PC-9 (cell line): ENCODE measurements at places on chromosomes 1 and 21. TPM values are rescaled to one million over a fixed set of nuclear protein-coding genes. Genes with fewer than 3 reads are reported as not detected.

KPRP gene
- not detected in 2 replicates for total RNA-seq

GNAT2 gene
- total RNA-seq, result 0.52 and 0.63 TPM in 2 replicates

CYP2J2 gene
- 1.6 and 2.1 TPM in 2 replicates for total RNA-seq

GRCh38 chr1:81224222-81224621 is 576.5 kb upstream of the ADGRL2 start:
- no peak for DNase-seq

- no peak for DNase-seq
Measured at GRCh38 chr1:223016890-223017289, 126.2 kb downstream of the TLR5 start.

PRAMEF15 gene
- not detected in 2 replicates for total RNA-seq

DNA sequence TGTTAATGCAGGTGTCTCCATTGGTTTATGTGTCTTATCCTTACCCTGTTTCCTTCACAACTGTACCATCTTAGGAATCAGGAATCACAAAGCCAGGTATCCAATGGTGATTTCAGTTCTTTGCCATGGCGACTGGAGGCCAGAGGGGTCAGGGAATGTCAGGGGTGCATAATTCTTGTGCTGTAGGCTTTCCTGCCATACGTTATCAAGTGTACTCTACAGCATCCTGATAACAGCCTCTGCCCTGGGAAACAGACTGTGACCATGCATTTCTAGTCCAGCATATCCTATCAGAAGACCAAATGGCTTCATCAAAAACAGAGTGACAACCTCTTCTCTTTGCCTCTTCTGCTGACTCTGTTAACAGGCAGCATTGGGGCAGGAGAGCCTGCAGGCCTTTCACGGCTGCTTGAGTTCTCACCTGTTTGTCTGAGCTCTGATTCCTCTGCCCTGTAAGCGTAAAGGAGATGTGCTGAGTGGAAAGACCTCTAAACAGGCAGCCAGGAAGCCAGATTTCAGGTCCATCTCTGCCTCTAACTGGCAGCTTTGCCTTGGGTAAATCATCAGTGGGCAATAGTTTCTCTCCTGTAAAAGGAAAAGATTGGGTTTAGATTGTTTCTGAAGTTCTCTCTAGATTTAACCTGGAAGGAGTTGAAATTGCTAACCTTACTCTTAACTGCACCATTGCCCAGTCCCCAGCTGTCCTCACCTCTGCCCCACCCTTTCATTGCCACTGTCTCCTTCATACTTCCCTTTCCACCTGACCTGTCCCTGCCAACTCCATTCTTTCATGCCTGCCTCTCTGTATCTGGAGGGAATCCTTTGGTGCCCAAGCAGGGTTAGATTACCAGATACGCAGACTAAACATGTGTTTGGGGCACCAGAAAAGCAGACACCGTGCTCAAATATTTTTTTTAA is 80.2 kb downstream of the LRRC8D start:
- no peak for DNase-seq

- no peak for DNase-seq
Measured at GRCh38 chr1:231369282-231369681, 31.2 kb downstream of the SPRTN start.

CAMK1G gene
- not detected in 2 replicates for total RNA-seq
